ENCODE measurements at places on chromosomes 7 and 10.
A peak's percentile ranks its signal among the peaks of the same experiment; 100 is the strongest.

GRCh38 chr10:83941189-83941588 lies 198.1 kb upstream of the GHITM start:
- DNase-seq, result no peak

DNA sequence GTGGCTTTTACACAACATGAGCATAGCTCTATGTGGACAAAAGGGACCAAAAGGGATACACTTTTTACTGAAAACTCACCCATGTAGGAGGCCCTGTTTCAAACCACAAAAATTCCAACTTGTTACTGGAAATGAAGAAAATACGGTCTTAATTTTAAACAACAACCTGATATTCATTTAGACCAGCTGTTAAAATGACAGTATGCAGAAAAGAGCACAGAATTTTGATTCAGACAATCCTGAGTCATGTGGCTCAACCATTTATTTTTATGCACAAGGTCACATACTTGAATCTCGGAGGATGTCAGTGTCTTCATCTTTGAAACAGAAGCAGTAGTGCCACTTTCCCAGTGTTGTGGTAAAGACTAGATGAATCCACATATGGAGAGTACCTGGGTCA lies 426.5 kb upstream of the NFE2L3 start:
- DNase-seq, result no peak

DNA sequence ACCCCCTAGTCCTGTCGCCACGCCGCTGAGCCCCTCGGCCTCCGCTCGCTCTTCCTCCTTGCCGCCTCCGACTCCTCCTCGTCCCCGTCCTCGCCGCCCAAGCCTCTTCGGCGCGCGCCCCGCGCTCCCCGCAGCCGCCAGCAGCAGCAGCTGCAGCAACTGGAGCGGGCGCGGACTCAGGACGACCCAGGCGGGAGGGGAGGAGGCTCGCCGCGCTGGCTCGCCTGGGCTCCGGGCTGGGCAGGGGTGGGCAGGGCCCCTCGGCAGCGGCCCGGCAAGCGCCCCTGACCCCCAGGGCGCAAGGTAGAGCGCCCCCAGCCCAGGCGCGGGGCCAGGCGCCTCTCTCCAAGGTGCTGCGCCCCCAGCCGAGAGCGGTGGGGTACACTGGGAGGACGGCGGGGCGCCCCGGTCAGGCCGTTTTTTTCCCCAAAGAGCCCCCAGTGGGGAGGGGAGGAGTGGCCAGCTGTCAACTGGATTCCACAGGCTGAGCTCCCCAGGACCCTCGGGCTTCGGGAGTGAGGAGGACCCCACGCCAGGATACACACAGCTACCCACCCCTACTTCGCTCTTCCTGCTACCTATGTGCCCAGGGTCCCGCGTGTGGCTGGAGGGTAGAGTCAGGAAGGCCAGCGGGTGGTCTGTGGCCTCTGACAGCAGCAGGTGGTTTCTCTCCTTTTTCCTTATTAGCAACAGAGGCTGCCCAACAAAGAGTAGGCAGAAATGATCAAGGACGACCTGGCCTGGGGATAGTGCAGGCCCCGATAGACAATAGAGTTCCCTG lies 903 bp upstream of the KCNMA1 start:
- peak; percentile 86 for DNase-seq

- DNase-seq, result no peak
Observed at GRCh38 chr10:36457751-36458150, 667.6 kb upstream of the ANKRD30A start.

- DNase-seq, result no peak
Observed at GRCh38 chr7:70674571-70675010, 457.4 kb upstream of the GALNT17 start.

GRCh38 chr10:111265341-111265740 lies 188.5 kb downstream of the ADRA2A start:
- no peak for DNase-seq

DNA sequence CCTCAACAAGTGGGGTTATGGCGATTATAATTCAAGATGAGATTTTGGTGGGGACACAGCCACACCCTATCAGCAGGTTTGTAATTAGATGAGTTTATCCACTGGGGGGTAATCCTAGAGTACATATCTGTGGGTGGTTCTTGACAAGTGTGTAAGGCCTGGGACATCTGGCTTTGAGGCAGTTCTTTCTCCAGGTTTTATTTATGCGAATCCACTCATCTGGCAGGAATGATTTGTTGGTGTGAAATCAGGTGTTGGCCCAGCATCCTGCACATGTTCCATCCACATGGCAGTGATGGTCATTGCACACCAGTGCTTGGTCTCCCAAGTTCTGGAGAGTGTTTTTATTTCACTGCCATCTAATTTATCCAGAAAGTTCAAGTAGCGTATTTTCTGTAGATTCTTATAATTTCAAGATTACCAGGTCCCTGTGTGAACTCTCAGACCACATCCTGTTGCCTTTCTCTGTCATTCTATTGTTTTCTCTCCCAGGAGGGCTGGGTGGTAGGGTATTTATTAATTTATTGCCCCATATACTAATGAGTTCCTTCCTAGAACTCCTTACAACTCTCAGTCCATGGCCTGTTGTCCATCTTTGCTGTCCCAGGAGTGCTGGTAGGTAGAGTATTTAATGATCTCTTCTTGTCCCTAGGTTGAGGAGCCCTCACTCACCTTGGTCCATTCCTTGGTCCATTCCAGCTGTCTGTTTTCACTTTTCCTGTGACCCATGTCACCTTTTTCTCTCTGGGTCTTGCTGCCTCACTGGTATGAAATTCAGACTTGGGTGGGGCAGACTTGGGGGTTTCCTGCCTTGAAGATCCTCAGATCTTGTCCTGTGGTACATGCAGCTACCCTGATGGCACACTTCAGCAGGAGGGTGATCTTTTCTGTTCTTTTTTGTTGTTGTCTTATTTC lies 10.4 kb downstream of the RALA start:
- DNase-seq, result no peak

GRCh38 chr7:129045682-129046081 lies 9.2 kb downstream of the TNPO3 start:
- no peak for DNase-seq

DNA sequence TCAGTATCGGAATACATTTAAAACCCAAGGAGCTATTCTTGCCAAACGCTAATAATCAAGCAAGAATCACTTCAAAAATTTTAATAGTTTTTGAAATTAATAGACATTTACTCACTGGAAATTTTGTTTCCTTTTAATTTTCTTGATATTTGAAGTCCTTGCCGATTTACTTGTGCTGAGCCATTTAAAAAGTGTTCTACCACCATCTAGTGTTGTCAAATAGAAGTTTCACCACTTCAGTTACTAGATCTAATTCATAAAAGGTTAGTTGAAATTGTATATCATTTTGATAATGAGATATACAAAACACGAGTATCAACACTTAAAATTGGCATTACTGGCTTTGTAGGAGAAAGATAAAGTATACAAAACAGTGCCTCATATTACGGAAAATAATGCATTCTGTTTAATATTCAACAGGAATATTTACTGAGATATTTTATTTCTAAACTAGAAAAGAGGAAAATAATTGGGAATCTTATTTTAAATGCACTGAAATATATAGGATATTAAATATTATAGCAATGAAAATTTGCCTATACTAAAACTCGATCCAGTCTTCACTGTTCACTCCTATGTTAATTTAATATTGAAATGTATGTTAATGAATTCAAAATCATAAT lies 664.8 kb upstream of the SEMA3D start:
- DNase-seq, result peak; percentile 31

DNA sequence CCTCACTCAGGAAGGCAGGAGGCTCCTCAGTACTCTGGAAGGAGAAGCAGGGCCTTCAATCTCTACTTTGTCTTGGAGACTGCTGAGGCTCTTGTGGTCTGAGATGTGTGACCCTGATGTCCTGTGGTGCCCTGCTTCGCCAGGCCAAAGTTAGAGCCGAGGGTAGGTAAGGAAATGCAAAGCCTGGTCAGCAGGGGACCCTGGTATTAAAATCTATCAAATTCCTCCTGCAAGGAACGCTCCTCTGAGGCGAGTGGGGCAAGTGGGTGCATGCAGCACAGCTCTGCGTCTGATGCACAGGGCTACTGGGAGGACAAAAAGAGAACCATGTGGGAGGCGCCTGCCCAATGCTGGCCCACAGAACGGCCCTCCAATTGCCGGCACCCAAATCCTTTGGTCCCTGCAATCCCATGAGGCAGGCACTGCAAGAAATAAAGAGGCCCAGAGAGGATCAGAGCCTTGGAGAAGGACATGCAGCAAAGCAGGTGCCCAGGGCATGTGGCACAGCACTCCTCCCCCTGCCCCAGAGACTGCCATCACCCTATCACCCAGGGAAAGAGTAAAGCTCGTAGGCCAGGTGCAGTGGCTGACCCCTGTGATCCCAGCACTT lies 23.1 kb upstream of the ZMIZ1 start:
- no peak for DNase-seq

GRCh38 chr10:74072503-74072902 lies 74.6 kb downstream of the VCL start:
- no peak for DNase-seq

DNA sequence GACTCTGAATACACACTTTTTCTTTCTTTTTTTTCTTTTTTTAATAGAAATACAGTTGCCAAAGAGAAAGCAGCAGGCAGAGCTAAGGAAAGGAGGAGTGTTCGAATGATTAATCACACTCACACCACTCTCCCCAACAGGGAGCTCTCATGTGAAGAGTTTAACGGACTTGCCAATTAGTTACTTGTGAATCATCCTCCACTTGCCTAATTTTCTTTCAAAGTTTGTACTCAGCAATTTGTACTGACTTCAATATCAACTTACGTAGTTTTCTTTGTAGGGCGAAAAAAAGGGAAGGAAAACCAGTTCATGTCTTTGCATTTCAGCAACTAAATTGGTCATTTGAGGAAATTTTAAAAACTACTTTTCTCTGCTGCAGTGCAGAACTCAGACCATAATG lies 109.2 kb downstream of the PIP4K2A start:
- DNase-seq, result no peak

- DNase-seq, result no peak
Observed at GRCh38 chr7:10192074-10192473, 781.6 kb upstream of the PHF14 start.

DNA sequence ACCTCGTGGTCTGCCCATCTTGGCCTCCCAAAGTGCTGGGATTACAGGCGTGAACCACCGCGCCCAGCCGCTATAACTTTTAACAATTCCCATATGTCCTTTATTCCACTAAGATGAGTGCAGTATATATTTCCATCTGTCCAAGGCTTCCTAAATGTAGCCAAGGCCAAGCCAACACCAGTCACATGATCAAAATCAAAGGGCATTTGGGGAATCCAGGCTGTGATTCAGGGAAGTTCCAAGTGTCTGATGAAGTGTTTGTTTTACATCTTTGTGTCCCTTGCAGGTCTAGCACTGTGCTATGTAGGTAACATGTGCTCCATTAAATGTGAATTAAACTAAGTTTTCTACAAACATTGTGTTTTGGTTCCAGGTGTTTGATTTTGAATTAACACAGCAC lies 20.8 kb downstream of the AKR1E2 start:
- no peak for DNase-seq

GRCh38 chr10:122859527-122859926 lies 13.9 kb upstream of the CUZD1 start:
- no peak for DNase-seq

DNA sequence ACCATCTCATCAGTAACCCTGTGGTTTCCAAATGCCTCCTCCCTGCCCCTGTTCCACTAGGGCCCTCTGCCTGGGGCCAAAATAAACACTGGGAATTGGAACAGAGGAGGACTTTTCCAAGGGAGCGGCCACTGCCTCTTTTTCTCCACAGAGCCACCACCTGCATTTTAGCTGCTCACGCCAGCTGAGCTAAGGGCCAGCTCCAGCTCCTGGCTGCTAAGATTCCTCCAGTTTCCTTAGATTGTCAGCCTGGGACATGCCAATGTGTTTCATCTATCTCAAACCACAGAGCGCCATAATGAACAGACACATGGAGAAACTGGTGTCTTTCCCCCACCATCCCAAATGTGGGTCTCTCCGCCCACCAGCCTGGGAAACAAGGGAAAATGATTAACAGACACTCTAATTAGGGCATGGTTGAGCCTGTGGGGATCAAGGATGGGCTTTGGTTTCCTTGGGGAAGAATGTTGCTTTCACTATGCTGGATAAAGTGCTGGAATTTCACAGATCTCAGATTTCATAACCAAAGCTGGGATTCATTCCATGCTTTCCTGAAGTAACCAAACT lies 52.2 kb downstream of the ASB13 start:
- no peak for DNase-seq

GRCh38 chr10:121322776-121323175 lies 275.5 kb downstream of the FGFR2 start:
- no peak for DNase-seq

GRCh38 chr10:69885379-69886013 lies 83.8 kb downstream of the COL13A1 start:
- peak; percentile 59 for DNase-seq

DNA sequence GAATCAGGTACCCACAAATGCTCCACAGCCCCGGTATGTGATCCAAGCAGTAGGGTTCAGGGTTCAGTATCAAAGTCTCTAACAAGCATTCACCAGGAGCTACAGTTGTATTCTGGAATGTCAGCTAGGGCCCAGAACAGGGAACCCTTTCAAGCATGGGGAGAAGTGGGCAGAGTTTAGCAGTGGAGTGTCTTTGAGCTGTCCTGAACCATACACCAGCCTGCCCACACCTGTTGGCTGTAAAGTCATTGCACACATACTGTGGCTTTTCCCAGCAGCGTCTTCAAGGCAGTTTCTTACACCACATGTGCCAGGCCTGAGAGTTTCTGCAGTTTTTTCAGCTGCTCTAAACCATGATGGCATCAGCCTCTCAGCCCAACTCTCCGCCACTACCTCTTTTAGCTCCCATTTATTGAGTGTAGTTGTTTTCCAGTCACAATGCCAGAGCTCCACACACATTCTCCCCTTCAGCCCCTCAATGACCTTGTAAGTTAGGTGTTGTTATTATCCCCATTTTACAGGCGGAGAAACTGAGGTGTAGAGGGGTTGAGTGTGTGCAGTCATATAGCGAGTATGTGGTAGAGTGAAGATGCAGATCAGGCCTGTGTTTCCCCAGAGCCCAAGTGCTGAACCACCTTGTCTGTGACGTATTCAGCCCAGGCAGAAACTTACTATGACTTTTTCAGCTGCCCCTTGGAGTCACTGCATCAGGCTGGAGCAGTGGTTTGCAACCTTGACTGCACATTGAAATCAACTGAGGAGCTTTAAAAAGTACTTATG lies 83.1 kb downstream of the CHN2 start:
- no peak for DNase-seq

GRCh38 chr7:28957064-28957750 lies 923 bp downstream of the TRIL start:
- DNase-seq, result peak; percentile 67

DNA sequence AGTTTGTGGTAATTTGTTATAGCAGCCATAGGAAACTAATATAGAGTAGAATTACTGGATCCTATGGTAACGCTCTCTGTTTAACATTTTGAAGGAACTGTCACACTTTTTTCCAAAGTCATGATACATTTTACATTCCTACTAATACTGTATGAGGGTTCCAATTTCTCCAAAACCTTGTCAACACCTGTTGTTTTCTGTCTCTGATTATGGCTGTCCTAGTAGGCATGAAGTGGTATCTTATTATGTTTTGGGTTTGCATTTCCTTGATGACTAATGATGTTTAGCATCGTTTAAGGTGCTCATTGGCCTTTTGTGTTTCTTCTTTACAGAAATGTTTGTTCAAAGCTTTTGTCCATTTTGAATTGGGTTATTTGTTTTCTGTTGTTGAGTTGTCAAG lies 69.6 kb downstream of the VPS50 start:
- DNase-seq, result no peak

GRCh38 chr10:122992031-122992585 lies 11.9 kb downstream of the PSTK start:
- no peak for DNase-seq

- DNase-seq, result no peak
Observed at GRCh38 chr10:14507176-14507575, 176.5 kb upstream of the FRMD4A start.

GRCh38 chr7:1690359-1690958 lies 20.4 kb downstream of the ELFN1 start:
- no peak for DNase-seq
